ENCODE measurements at places on chromosomes 5 and 9.

- no peak for DNase-seq
- H3K27ac ChIP-seq, result no peak overlapping the region
- H3K36me3 ChIP-seq, result no peaks in the 10 kb centered on the region
- H3K4me1 ChIP-seq, result peaks cover 12% of the 10 kb centered on the region
- H3K4me3 ChIP-seq, result no peak overlapping the region
Observed at GRCh38 chr9:35835216-35835632, 6.2 kb downstream of the TMEM8B start.

DNA sequence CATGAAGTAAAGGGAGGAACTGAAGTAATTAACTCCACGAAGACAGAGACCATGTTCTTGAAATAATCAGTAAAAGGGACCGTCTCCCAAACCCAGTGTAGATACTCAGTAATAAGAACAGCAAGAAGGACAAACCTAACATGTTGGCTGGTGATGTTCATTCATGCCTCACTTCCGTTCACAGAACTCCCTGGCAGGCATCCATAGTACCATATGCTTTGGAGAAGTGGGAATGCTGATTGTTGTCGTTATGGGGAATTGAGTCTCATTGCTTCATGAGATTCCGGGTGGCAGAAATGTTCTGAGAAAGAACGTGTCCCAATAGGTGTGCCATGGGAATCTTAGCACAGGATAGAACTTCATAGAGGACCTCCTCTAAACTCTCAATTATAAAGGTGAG, 452.3 kb downstream of the ZSWIM6 start:
- H3K27me3 ChIP-seq, result no peaks in the 10 kb centered on the region
- H3K4me1 ChIP-seq, result no peaks in the 10 kb centered on the region
- H3K4me3 ChIP-seq, result no peak overlapping the region
- no peak overlapping the region for H3K27ac ChIP-seq

DNA sequence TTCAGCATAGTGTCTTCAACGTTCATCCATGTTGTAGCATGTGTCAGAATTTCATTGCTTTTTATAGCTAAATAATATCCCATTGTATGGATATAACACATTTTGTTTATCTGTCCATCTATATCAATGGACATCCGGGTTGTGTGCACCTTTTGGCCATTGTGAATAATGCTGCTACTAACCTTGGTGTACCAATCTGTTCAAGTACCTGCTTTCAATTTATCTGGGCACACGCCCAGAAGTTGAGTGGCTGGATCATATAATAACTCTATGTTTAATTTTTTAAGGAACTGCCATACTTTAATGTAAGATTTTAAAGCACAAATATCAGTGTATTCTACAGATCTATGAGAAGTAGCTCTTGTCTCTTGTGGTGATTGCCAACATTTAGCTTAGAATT, 43.5 kb downstream of the SCAI start:
- no peaks in the 10 kb centered on the region for H3K4me1 ChIP-seq
- H3K27ac ChIP-seq, result no peak overlapping the region
- H3K27me3 ChIP-seq, result no peaks in the 10 kb centered on the region
- no peaks in the 10 kb centered on the region for H3K36me3 ChIP-seq

GRCh38 chr5:108315829-108316228, 66.1 kb downstream of the FBXL17 start:
- no peak overlapping the region for H3K27ac ChIP-seq
- H3K4me1 ChIP-seq, result no peaks in the 10 kb centered on the region
- H3K27me3 ChIP-seq, result no peaks in the 10 kb centered on the region
- no peaks in the 10 kb centered on the region for H3K36me3 ChIP-seq

GRCh38 chr9:82034956-82035731, 46.6 kb downstream of the SPATA31D1 start:
- H3K4me3 ChIP-seq, result no peak overlapping the region
- no peak overlapping the region for H3K27ac ChIP-seq
- no peaks in the 10 kb centered on the region for H3K27me3 ChIP-seq

GRCh38 chr9:94156348-94157049, 72.2 kb downstream of the PTPDC1 start:
- peaks cover 5% of the 10 kb centered on the region for H3K4me1 ChIP-seq
- H3K27me3 ChIP-seq, result no peaks in the 10 kb centered on the region
- H3K4me3 ChIP-seq, result no peak overlapping the region
- H3K27ac ChIP-seq, result no peak overlapping the region
- no peaks in the 10 kb centered on the region for H3K36me3 ChIP-seq

DNA sequence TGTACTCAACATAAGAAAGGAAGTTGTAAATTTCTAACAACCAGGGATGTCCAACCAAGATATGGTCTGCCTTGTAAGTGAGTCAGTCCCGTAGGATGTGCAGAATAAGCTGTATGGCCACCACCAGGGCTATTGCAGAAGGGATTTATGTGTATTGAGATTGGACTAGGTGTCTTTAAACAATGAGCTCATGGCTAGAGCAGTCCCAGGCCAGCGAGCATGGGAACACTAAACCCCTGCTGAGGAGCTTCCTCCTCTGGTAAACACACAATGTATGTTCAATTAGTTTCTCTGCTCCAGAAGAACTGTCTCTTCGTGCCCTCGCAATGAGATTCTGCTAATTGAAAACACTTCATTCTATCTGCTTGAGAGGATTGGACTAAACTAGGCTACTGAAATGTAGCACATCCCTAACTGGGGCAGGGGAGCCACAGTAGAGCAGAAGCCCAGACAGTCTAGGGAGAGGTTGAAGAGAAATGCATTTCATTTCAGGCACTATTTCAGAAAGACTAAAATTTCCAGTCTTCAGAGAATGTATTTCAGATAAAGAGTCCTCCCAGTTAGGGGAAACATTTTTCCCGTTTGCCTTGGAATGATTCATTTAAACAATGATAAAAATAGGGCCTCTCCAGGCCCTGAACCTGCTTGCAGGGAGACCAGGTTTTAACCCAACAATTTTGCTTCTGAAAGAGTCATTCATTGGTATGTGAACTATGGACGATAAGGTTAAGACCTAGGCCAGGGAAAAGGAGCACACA, 154.7 kb downstream of the FAM114A2 start:
- no peaks in the 10 kb centered on the region for H3K36me3 ChIP-seq
- no peak overlapping the region for H3K4me3 ChIP-seq
- H3K4me1 ChIP-seq, result peaks cover 18% of the 10 kb centered on the region
- H3K27me3 ChIP-seq, result no peaks in the 10 kb centered on the region
- no peak for DNase-seq
